ENCODE measurements at places on chromosomes 3 and 15. TPM values are rescaled to one million over a fixed set of nuclear protein-coding genes. Genes with fewer than 3 reads are reported as not detected.
A peak's percentile ranks its signal among the peaks of the same experiment; 100 is the strongest.

Gene NME9
- polyA plus RNA-seq, result 2.3 TPM

DNA sequence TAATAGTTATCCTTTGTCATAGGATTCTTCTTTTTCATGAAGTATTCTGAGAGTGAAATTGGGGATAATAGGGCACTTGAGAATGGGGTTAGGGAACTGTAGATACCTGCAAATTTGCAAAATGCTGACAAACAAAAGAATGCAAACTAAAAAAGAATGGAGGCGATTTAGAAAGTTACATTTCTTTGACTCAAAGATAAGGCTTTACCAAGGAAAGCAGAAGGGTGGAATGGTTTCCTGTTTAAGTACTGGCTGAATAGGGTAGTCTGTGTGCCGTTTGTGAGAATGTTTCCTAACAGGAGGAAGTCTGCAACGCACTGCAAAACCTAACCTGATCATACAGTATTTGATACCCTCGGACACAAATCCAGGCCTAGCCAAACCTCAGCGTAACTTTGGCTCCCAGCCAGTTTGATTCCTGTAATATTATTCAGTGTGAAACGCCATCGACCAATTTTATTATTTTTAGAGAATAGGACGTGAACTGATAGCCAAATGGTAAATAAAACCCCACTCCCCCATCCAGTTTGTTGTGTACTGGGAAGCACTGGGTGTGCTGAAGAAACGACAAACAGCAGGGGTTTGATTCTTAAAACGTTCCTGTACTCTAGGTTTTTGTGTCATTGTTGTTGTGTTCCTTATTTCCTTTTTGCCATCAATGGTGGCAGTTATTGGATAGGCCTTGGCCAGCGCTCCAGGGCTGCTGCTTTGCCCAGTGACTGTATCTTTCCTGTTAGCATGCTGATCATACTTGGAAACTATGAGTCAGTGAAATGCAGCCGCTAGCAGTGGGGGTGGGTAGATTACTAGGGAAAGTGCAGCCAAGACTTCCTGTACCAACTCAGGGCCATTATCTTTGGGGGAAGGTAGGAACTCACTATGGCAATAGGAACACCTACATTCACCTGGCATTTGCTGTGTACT lies 148.0 kb upstream of the TBL1XR1 start:
- peak; percentile 80 for DNase-seq

Gene PRR23E
- polyA plus RNA-seq, result not detected

Gene UBR1
- polyA plus RNA-seq, result 28.5 TPM

Gene GOLGA6D
- polyA plus RNA-seq, result 0.23 TPM

- DNase-seq, result no peak
Measured at GRCh38 chr15:53525894-53526293, 233.6 kb downstream of the WDR72 start.

Gene GPR62
- polyA plus RNA-seq, result 0.33 TPM

- DNase-seq, result no peak
Measured at GRCh38 chr3:113719758-113720157, 23.3 kb upstream of the USF3 start.

Gene SEMA7A
- polyA plus RNA-seq, result 4.2 TPM

Gene ARRDC4
- polyA plus RNA-seq, result 13.0 TPM

Gene RBP2
- polyA plus RNA-seq, result 1.0 TPM

Gene ITPKA
- 1.3 TPM for polyA plus RNA-seq

- no peak for DNase-seq
Measured at GRCh38 chr3:76352511-76353284, 567.3 kb upstream of the ZNF717 start.

Gene LYZL4
- polyA plus RNA-seq, result not detected

- no peak for DNase-seq
Measured at GRCh38 chr3:100205171-100205570, 55.6 kb upstream of the TBC1D23 start.

GRCh38 chr15:79035111-79035601 lies 55.4 kb downstream of the RASGRF1 start:
- no peak for DNase-seq

Gene RCCD1
- 16.3 TPM for polyA plus RNA-seq

Gene SNX22
- polyA plus RNA-seq, result 2.8 TPM
